ENCODE measurements at places on chromosomes 7 and 10.

- no peak for DNase-seq
Observed at GRCh38 chr10:10830293-10830986, 187.2 kb upstream of the CELF2 start.

DNA sequence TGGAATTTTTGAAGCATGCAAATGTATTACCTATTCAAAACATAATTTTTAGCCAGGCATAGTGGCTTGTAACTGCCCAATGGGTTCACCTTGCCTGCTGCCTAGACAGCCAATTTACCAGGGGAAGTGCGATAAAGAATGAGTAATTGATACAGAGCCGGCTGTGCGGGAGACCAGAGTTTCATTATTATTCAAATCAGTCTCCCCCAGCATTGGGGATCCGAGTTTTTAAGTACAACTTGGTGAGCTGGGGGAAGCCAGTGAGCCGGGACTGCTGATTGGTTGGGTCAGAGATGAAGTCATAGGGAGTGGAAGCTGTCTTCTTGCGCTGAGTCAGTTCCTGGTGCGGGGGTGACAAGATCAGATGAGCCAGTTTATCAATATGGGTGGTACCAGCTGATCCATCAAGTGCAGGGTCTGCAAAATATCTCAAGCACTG is 29.1 kb upstream of the NRBF2 start:
- DNase-seq = no peak

DNA sequence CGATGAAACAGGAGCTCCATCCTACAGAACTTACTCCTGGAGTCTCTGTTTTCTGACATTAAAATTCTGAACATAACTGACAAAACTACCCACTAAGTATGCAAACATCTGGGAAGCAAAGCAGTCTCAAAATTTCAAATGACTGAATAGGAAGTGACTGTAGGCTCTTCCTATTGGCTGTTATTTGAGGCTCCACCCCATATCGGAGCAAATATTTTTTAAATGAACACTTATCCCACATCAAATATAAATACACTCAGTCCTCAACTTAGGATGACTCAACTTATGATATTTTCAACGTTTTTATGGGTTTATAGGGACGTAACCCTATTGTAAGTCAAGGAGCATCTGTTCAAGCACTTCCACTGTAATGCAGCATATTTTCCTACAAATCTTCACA is 8.8 kb downstream of the HSPA12A start:
- no peak for DNase-seq

GRCh38 chr7:75820688-75821087 is 7.1 kb upstream of the CCL24 start:
- no peak for DNase-seq

DNA sequence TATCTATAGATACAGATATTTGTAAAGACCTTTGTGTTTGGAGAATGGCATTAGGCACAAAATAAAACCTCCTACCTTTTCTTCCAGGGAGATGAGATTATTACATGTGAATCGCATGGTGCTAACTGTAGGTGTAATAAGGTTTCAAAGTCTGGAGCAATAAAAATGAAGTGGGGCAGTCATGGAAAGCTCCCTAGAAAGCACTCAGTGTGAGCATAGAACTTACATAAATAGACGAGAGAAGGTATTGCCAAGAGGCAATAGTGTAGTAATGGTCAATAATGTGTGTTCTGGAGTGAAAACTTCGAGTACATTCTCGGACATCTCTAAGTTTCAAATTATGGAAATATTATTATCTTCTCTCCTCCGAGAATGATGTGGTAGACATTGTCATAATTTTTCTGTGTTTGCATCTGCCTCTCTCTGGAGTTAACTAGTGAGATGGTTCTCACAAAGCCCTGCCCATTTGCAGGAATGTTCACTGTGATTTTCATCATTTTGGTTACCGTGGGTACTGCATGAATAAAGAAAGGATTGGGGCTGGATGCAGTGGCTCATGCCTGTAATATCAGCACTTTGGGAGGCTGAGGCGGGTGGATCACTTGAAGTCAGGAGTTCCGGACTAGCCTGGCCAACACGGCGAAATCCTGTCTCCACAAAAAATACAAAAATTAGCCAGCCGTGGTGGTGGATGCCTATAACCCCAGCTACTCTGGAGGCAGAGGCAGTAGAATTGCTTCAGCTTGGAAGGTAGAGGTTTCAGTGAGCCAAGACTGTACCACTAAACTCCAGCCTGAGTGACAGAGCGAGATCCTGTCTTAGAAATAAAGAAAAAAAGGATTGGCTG is 10.6 kb downstream of the VIM start:
- DNase-seq = no peak

All from activated CD8-positive, alpha-beta memory T cell treated with anti-CD3 and anti-CD28 coated beads for 4 hours (primary cell).